LNCaP clone FGC (cell line): ENCODE measurements at places on chromosomes 5 and 9.

- no peak for DNase-seq
Observed at GRCh38 chr9:133986774-133987445, 5.2 kb downstream of the VAV2 start.

DNA sequence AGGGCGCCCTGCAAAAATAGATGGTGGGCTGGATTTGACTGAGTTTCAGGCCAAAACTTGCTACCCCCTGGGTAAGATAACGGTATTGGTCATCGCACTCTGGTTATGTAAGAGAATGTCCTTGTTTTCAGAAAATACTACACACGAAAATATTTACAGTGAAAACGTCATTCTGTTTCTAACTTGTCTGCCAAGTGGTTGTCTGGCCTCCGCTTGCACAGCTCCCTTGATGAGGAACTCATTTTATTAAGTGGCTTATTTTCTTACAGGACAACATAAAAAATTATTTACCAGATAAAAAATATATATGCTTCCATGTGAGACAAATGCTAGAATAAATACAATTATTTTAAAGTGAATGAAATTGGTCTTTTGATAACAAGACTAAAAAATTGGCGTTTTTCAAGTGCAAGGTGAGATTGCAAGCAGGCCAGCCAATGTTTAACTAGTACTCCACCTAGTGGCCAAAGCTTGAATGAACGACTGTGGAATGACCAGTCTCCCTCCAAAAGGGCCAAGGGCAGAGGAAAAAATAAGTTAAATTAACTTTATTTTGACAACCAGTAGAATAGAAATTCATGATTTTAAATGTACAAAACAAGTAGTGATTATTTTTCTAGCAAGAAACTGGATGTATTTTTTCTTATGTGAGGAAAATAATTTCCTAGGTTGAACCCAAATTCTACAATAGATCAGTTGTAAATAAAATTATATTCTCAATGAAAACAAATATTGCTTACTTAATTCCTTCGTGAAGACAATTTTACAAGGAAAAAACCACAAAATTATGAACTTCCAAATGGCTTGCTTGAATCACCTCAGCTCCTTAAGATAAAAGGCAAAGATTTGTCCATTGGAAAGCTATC, 93.2 kb downstream of the ZFAND5 start:
- DNase-seq, result no peak

GRCh38 chr5:124922255-124922975, 176.0 kb upstream of the ZNF608 start:
- no peak for DNase-seq

DNA sequence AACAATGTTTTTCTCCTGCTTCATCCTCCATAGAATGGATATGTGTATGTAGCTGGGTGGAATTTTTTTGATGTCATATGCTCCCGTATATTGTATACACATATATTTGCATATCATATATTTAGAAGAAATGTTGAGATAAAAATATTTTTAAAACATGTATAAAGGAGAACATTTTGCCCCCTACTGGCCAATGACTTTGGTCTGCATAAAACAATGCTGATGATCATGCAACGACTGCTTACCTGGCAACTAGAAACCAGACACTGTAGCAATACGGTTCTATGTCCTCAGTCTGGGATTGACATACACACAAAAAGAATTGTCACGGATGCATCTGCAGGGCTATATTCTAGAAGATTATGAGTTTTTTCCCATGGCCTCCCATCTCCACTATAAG, 503.6 kb downstream of the ELAVL2 start:
- peak; percentile 0 for DNase-seq

GRCh38 chr5:67255881-67256280, 59.3 kb upstream of the CD180 start:
- DNase-seq, result no peak

DNA sequence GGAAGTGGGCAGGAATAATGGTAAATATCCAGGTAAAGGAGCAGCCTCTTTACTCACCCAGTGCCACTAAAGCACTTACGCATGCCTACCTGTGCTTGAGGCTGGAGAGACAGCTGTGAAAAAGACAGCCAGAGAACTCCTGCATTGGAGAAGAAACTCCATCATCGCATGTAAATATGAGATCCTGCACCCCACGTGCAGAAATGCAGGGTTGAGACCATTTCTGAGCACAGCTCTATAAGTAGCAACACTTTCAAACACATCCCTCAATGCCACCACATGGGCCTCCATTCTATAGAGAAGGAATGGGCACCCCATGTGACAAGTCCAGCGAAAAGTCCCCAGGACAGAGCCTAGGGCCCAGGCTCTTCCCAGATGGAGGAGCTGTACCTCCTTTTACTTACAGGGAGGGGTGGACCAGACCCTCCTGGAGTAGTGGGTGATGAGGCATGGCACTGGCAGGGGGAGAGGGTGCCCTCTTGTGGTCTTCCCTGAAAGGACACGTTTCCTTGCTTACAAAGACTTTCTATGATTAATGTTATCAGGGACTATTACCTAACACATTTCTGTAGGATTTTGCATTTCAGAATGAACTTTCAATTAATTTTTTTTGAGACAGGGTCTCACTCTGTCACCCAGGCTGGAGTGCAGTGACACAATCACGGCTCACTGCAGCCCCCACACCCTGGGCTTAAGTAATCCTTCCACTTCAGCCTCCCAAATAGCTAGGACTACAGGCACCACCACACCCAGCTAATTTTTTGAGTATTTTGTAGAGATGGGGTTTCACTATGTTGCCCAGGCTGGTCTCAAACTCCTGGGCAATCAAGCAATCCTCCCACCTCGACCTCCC, 55.3 kb upstream of the IL17B start:
- DNase-seq, result no peak
